Prostate gland (tissue), 2 donors: ENCODE measurements at places on chromosomes 13 and 19. TPM values are rescaled to one million over a fixed set of nuclear protein-coding genes. Genes with fewer than 3 reads are reported as not detected.

- H3K36me3 ChIP-seq = peaks cover 5% of the 10 kb centered on the region
- DNase-seq = no peak
- peaks cover 5% of the 10 kb centered on the region for H3K4me1 ChIP-seq
- H3K27me3 ChIP-seq = no peaks in the 10 kb centered on the region
Observed at GRCh38 chr19:13090511-13091231, 12.0 kb downstream of the LYL1 start.

GRCh38 chr19:19782783-19783182, 38.8 kb downstream of the ZNF506 start:
- H3K36me3 ChIP-seq = no peaks in the 10 kb centered on the region
- H3K4me1 ChIP-seq = no peaks in the 10 kb centered on the region
- no peak overlapping the region for H3K4me3 ChIP-seq
- H3K27ac ChIP-seq = no peak overlapping the region
- no peaks in the 10 kb centered on the region for H3K27me3 ChIP-seq

GRCh38 chr19:30684613-30685012, 312.4 kb downstream of the ZNF536 start:
- no peaks in the 10 kb centered on the region for H3K27me3 ChIP-seq
- H3K27ac ChIP-seq = no peak overlapping the region

- H3K4me3 ChIP-seq = no peak overlapping the region
- no peak for DNase-seq
- H3K36me3 ChIP-seq = no peaks in the 10 kb centered on the region
- H3K4me1 ChIP-seq = no peaks in the 10 kb centered on the region
- H3K27me3 ChIP-seq = no peaks in the 10 kb centered on the region
Observed at GRCh38 chr19:35670686-35671085, 4.4 kb downstream of the UPK1A start.

DNA sequence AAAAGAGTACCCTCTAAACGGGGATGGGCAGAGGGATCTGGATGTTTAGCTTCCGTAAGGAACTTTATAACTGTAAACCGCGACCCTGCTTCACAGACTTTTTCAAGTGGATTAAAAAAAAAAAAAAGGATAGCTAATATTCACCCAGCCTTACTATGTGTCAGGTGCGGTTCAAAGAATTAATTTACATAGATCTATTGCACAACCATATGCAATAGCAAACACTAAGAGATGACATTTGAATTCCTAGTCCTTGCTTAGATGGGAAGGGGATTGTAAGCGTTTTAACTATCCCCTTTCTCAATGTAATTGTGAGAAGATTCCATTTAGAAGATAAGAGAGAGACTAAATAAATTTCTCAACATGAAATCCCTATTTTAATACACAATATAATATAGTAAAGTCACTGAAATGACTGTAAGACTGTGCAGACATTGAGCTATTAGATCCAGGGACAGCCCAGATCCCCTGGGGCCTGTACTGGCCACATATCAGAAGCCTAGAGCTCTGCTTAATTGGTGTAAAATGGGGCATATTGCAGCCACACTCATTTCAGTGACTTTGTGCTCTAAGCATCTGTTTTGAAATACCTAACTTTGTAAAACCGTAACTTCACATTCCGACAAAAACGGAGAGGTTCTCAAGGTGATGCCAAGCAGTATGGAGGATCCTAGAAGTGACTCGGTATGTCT, 13.6 kb downstream of the LATS2 start:
- no peaks in the 10 kb centered on the region for H3K27me3 ChIP-seq
- DNase-seq = no peak
- no peaks in the 10 kb centered on the region for H3K4me1 ChIP-seq
- no peaks in the 10 kb centered on the region for H3K36me3 ChIP-seq
- H3K4me3 ChIP-seq = no peak overlapping the region
- H3K27ac ChIP-seq = no peak overlapping the region

DNA sequence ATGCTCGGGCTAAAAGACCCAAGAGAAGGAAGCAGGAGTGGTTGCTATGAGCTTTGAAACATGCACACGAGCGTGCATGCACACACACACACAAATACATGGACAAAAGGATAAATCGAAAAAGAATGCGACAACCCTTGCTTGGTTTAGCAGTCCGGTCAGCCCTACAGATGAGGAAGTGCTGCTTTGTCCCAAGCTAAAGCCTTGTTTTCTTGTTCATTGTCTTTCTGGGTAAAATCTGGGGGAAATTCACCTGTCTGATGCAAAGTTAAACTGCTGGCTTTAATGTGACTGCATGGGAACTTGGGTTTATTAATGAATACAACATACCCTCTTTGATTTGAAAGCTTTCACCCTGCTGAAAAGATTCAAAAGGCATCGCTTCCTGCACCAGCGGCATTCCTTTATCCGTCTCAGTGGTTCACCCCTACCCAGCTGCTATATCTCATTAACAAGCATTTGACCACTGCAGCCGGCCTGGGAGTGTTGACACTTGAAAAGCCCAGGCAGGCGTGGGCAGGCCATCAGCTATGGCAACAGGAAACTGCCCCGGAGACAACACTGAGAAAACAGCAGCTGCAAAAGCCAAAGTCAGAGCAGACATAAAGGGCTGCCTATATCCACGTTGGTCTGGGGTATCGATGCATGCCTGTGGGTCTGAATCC, 301.7 kb downstream of the NDFIP2 start:
- H3K27ac ChIP-seq = no peak overlapping the region
- H3K27me3 ChIP-seq = no peaks in the 10 kb centered on the region
- H3K4me1 ChIP-seq = no peaks in the 10 kb centered on the region
- no peak overlapping the region for H3K4me3 ChIP-seq
- peak; percentile 36 for DNase-seq

- no peaks in the 10 kb centered on the region for H3K27me3 ChIP-seq
- H3K4me3 ChIP-seq = no peak overlapping the region
- no peak for DNase-seq
Observed at GRCh38 chr13:81610644-81611043, 1269.7 kb upstream of the SPRY2 start.

GRCh38 chr19:41214161-41214560, 4.9 kb upstream of the AXL start:
- H3K27ac ChIP-seq = no peak overlapping the region
- no peak overlapping the region for H3K4me3 ChIP-seq

GRCh38 chr13:111508902-111509509, 188.6 kb downstream of the TEX29 start:
- no peaks in the 10 kb centered on the region for H3K4me1 ChIP-seq
- peaks cover 16% of the 10 kb centered on the region for H3K27me3 ChIP-seq
- no peaks in the 10 kb centered on the region for H3K36me3 ChIP-seq
- DNase-seq = no peak

DNA sequence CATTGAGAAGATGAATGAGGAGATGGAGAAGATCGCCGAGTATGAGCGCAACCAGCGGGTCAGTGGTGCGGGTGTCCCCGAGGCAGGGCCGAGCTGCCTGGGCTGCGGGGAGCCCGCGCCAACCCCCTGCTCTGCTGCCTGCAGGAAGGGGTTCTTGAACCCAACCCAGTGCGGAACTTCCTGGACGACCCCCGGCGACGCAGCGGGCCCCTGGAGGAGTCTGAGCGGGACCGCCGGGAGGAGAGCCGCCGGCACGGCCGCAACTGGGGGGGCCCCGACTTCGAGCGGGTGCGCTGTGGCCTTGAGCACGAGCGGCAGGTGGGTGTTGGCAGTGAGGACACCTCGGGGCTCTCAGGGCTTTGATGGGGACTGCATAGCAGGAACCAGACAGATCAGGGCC, 8.3 kb downstream of the CCDC9 start:
- H3K4me1 ChIP-seq = no peaks in the 10 kb centered on the region
- no peak for DNase-seq
- peaks cover 26% of the 10 kb centered on the region for H3K36me3 ChIP-seq
- no peak overlapping the region for H3K4me3 ChIP-seq

- no peaks in the 10 kb centered on the region for H3K36me3 ChIP-seq
- no peak overlapping the region for H3K4me3 ChIP-seq
- H3K4me1 ChIP-seq = no peaks in the 10 kb centered on the region
- no peak overlapping the region for H3K27ac ChIP-seq
Observed at GRCh38 chr13:27308941-27309340, 38.3 kb downstream of the RASL11A start.

- no peak overlapping the region for H3K4me3 ChIP-seq
- H3K27me3 ChIP-seq = no peaks in the 10 kb centered on the region
- no peaks in the 10 kb centered on the region for H3K4me1 ChIP-seq
- no peaks in the 10 kb centered on the region for H3K36me3 ChIP-seq
Observed at GRCh38 chr13:108575430-108575829, 54.0 kb upstream of the MYO16 start.

GRCh38 chr13:73401769-73402168, 343.0 kb downstream of the KLF5 start:
- H3K4me1 ChIP-seq = peaks cover 4% of the 10 kb centered on the region
- H3K27me3 ChIP-seq = no peaks in the 10 kb centered on the region
- H3K27ac ChIP-seq = no peak overlapping the region
- no peaks in the 10 kb centered on the region for H3K36me3 ChIP-seq

DNA sequence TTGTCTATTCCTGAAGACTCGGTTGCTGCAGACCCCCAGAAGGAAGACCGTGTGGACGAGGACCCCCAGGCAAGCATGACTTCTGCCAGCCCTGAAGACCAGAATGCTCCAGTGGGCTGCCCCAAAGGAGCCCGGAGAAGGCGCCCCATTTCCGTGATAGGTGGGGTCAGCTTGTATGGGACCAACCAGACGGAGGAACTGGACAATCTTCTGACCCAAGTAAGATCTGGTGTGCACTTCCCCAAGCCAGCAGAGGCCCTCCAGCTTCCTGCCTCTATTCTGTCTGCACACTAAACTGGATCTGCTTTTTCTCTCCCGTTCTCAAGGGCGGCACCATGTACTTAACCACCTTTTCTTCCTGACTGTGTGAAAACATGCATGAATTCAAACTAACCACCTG, 59.8 kb upstream of the C1QTNF9 start:
- DNase-seq = no peak
- no peak overlapping the region for H3K27ac ChIP-seq
- no peak overlapping the region for H3K4me3 ChIP-seq
- H3K27me3 ChIP-seq = no peaks in the 10 kb centered on the region
- H3K36me3 ChIP-seq = no peaks in the 10 kb centered on the region

GRCh38 chr13:91184244-91184926, 163.1 kb upstream of the MIR17HG start:
- H3K36me3 ChIP-seq = no peaks in the 10 kb centered on the region
- no peak for DNase-seq
- H3K27ac ChIP-seq = no peak overlapping the region
- H3K4me3 ChIP-seq = no peak overlapping the region
- no peaks in the 10 kb centered on the region for H3K4me1 ChIP-seq

DNA sequence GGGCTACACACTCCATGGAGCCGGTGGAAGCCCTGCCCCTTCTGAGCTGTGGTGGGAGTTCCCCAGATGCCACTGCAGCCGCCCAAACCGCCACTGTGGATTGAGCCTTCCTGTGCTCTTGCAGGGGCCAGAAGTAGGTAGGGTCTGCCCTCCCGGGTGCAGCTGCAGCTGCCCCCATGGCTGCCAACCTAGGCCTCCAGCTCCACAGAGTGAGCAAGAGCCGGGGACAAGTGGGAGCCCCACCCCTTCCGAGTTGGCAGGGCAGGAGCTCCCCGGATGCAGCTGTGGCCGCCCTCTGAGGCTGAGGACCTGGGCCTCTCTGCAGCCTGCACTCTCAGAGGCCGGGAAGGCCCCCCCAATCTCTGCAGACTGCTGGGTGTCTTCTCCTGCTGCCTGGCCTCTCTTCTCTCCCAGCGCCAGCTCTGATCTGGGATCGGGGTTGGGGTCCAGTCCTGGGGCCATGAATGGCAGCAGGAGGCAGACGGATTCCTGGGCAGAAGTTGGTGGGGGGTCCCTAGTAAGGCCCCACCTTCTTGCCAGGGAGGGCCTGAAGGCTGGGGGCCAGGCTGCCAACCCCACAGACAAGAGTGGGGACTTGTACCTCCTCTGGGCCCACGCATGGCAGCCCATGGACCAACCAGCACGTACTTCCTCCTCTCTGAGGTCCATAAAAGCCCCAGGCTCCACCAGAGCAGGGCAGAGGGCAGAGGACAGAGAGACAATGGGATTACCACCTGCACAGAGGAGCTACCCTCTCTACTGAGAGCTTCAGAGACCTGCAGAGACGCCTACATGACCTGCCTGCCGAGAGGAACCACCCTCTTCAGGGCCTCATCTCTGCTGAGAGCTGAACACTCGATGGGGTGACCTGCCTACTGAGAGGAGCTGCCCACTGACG, 28.9 kb downstream of the AP2S1 start:
- H3K4me3 ChIP-seq = no peak overlapping the region
- no peaks in the 10 kb centered on the region for H3K27me3 ChIP-seq
- H3K36me3 ChIP-seq = no peaks in the 10 kb centered on the region
- no peak overlapping the region for H3K27ac ChIP-seq
- H3K4me1 ChIP-seq = no peaks in the 10 kb centered on the region

- H3K4me1 ChIP-seq = no peaks in the 10 kb centered on the region
- no peak overlapping the region for H3K4me3 ChIP-seq
- DNase-seq = no peak
- peaks cover 4% of the 10 kb centered on the region for H3K27me3 ChIP-seq
Observed at GRCh38 chr13:30926781-30927180, 5.7 kb upstream of the TEX26 start.

DNA sequence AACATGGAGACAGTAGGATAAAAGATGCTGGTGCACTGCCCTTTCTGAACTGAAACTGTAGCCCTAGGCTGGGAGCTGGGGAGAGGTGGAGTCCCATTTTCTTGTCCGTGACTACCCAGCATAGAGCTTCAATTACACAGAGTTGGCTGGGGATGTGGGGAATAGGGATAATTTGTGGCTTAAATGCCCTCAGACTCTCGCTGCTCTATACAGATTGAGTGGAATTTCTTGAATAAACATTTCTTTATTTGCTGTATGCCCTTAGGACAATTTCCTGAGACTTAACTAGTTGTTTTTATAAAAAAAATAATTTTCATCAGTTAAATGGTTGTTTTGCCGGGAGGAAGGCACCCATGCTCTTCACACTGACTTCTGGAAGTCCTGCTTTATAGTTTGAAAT, 7.2 kb downstream of the IGFL2 start:
- no peaks in the 10 kb centered on the region for H3K27me3 ChIP-seq
- no peaks in the 10 kb centered on the region for H3K4me1 ChIP-seq
- DNase-seq = no peak
- H3K36me3 ChIP-seq = no peaks in the 10 kb centered on the region
- H3K27ac ChIP-seq = no peak overlapping the region
- no peak overlapping the region for H3K4me3 ChIP-seq

Gene RINL
- total RNA-seq = 10.2 TPM

Gene FLT1
- 27.0 TPM for total RNA-seq

Gene FCGBP
- total RNA-seq = 42.4 TPM

Gene AKAP11
- 36.1 TPM for total RNA-seq

Gene APC2
- total RNA-seq = 2.2 TPM

Gene KLHL1
- not detected for total RNA-seq

Gene LHB
- 5.2 TPM for total RNA-seq

Gene TTC9B
- total RNA-seq = not detected

Gene SHKBP1
- total RNA-seq = 54.6 TPM

Gene TMEM221
- total RNA-seq = 1.7 TPM

Gene ZNF878
- total RNA-seq = not detected

Gene GPR183
- 2.6 TPM for total RNA-seq

Gene MAP2K2
- 104 TPM for total RNA-seq

Gene C1QTNF9B
- total RNA-seq = not detected
